ENCODE measurements at places on chromosomes 2 and 18.
A peak's percentile ranks its signal among the peaks of the same experiment; 100 is the strongest.

DNA sequence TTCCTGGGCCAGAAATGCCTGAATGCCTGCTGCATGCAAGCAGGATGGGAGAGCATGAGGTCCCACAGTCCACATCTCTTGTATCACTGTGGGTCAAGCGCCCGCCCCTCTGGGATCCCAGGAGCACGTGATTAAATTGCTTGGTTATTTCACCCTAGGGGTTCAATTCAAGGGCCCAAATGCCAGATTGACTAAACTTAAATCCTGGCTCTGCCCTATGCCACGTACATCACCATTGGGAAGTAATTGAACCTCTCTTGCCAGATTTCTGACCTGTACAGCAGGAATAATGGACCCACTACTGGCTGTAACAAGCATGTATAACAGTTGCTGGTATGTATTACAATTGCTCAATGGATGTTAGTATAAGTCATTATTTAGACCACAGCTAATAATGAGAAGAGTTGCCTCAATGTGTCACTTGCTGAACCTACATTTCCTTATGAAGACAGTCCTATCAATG lies 19.9 kb downstream of the FHL2 start:
- DNase-seq, result no peak

GRCh38 chr2:40550085-40550484 lies 98.2 kb upstream of the SLC8A1 start:
- no peak for DNase-seq

GRCh38 chr2:16167451-16167861 lies 227.1 kb downstream of the MYCN start:
- no peak for DNase-seq

DNA sequence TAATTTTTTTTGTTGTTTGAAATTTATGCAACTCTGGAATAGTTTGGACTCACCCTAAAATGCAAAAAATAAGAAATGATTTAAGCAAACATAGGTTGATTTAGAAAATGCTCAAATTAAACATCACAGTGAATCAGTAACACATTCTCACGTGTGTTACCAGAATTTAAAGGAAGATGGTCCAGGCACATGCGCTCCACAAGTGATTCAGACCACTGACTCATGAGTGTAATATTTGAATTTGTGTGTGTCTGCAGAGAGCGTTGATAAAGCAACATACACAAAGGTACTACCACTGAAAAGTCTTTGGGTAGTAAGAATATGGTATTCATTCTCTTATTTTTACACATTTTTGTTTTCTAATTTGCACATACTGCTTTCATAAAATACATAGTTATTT lies 7.9 kb downstream of the SS18 start:
- no peak for DNase-seq

DNA sequence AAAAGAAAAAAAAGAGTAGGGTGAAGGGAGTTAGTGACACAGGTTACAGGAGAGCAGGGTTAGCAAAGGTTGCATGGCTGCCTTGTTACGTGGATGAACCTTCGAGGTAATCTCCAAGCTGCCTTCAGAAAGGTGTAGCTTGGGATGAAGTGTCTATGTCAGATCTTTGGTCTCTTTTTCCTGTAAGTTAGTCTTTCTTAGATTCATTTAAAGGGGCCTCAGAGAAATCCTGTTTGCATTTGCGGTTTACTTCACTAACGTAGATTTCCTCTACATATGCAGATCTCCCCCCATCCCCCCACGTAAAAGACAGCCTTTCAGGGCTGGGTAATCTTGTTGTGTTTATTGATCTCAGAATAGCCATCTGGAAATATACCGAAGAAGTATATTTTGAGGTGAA lies 83.7 kb downstream of the MTA3 start:
- DNase-seq, result no peak

DNA sequence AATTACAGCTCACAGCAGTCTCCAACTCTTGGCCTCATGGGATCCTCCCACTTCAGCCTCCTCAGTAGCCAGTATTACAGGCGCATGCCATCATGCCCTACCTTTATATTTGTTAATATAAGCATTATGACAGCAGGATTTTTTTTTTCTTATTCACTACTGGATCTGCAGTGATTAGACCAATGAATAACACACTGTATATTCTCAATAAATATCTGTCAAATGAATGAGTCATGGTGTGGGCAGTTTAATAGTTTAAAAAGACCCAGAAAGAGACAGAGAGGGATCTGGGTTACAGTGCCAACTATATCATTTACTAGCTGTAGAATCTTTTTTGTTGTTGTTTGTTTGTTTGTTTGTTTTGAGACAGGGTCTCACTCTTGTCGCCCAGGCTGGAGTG lies 62.4 kb upstream of the LTBP1 start:
- DNase-seq, result no peak

DNA sequence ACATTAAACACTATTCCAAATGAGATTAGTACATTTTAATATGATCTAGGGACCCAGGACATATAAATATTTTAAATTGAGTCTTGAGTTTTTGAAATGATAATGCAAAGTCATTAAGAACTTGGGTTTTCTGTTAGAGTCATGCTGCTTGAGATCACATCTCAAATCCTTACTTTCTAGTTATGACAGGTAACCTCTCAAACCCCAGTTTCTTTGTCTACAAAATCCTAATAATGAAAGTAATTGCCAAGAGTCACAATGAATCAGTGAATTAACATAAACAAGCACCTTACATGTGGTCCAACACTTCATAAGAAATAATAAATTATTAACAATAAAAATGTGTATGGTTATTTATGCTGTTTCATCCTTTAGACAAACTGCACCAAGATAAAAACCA lies 607.6 kb downstream of the LRP1B start:
- no peak for DNase-seq

DNA sequence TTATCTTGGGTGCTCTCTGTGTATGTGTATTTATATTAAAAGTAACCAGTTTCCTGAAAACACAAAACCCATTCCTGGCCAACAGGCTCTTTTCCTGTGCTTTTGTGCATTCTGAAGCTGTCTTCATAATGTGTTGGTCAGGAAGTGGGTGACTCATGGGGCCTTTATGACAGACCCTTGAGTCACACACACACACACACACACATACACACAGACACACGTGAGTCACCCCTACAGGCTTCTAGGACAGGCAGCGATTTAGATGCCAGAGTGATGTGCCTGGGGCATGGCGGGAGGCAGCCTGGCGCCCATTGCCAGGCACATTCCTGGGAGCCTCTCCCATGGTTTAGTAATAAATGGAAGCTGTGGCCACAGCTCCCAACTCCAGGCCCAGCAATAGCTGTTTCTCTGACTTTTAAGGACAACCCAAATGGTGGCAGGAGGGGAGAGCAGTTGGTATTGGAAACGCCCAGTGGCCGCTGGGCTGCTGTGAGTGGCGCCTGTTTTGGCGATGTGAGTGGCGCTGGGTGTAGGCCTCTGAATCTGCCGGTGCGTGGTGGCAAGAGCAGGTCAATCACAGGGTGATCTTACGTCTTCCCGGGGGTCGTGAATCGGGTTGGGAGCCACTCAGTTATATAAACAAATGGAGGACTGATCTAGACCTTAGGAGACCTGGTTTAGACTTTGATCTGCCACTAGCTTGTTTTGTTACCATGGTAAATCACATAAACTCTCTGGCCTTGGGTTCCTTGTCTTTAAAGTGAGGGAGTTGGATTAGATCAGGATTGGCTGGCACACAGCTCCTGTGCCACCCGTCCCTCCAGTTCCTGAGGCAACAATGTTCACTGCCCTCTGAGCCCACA lies 150.7 kb upstream of the DLX2 start:
- DNase-seq, result peak; percentile 93

GRCh38 chr2:233064530-233065199 lies 4.5 kb downstream of the INPP5D start:
- DNase-seq, result no peak

- DNase-seq, result no peak
These were observed 14.5 kb upstream of the CPLX4 start for GRCh38 chr18:59332986-59333385.

DNA sequence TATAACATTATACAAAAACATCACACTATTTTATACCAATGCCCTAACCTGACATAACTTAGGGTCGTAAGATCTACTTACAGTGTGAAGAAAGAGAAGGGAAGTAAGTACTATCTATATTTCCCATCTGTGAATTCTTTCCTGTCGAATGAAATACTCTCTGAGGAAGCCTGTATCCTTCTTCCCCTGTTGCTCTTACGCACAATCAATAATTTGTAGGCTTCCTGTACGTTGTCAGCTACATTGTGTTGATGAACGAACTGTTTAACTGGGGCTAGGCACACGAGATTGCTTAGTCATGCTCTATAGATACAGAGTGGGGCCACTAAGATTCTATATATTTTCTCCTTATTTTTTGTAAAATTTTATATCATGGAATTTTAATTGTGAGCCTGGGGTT lies 1125.0 kb upstream of the CELF4 start:
- no peak for DNase-seq

- DNase-seq, result no peak
These were observed 95.5 kb upstream of the ATP8B1 start for GRCh38 chr18:57898506-57899124.

DNA sequence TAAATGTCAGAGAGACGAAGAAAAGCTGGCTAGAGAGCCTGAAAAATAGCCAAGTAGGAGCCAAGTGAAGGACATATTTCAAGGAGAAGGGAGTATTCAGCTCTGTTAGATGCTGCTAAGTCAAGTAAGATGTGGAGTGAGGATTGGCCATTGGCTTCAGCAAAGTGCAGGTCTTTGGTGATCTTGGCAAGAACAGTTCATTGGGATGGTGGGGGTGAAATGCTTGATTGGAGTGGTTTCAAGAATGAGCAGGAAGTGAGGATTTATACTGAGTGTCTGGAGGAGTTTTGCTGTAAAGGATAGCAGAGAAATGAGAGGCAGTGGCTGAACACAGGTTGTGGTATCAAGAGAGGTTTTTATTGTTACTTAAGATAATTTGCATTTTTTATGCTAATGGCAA lies 139.7 kb downstream of the PRPF40A start:
- no peak for DNase-seq

DNA sequence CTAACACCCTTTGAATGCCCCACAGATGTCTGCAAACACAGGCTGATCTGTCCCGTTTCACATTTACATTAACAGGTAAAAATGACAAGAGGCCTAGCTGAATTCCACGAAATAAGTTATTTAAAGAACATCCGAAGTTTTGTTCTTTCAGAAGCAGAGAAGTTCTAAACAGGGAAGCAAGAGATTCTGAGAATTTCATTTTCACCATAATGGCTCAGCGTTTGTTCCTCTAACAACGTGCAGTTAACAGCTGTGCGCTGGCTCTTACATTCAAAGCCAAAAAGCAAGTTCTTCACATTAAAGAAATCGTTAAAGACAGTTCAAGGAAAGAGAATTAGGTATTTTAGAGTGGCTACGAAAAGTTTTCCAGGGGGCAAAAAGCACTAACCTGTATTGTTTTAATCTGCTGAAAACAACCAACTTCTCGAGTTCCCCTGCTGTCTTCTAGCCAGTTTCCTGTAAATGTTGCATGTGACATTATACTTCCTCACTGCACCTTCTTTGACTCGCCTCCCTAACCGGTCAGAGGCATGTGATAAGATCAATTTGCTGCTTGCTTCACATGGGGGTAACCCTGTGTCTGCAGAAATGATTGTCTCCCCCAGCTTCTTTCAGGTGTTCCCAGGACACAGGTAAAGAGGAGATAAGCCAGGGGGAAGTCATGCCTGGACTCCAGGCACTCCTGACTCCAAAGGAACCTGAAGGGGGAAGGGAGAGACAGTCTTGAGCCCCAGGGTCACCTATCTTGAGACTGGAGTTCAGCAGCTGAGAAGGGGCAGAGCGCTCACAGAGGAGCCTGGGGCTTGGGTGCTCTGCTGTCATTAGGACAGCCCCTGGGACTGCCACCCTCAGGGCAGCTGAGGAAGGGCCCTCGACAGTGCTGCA lies 36.8 kb upstream of the WIPF1 start:
- DNase-seq, result peak; percentile 78

DNA sequence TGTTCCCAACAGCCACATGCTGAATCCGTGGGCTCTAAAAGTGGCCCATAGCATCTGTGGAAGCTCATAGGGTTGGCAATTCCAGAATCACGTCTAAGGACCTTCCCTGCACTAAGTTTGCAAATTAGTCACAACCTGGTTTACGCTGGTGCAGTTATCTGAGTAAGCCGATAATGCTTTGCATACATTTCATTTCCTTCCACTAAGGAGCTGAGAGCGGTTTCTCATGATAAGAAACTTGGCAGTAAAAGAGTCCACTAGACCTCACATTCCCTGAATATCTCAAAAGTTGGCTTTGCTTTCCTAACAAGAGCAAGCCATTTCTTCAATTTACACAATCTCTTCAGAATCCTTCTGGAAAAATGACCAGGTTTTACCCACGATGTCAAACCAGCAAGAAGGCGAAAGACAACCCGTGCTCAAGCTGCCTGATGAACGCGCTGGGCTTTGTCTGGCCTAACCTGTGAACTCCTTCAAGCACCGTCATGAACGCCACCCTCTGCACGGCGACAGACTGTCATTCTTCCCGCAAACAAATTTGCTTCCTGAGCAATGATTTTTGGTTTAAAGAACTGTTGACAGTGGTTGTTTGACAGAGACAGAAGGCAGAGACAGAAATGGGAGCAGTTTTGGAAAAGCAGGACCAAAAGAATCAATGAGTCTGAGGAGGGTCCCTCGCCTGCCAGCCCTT lies 73.0 kb upstream of the COPS8 start:
- DNase-seq, result no peak

DNA sequence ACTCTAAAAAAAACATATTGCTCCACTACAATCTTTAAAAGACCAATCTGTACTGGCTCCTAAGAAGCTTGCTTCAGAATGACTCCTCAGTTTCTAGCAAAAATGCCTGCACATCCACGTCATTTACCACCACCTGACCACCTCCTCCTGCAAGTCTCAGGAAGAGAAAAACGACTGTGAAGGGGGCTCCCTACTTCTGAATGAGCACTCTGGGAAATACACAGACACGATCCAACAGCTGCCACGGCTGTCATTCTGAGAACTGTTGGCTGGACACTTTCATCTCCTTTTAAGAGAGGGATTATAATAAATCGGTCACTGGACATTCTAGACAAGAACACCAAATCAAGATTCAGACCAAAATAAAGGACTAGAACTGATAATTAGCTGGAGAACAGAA lies 21.5 kb downstream of the EPG5 start:
- no peak for DNase-seq

DNA sequence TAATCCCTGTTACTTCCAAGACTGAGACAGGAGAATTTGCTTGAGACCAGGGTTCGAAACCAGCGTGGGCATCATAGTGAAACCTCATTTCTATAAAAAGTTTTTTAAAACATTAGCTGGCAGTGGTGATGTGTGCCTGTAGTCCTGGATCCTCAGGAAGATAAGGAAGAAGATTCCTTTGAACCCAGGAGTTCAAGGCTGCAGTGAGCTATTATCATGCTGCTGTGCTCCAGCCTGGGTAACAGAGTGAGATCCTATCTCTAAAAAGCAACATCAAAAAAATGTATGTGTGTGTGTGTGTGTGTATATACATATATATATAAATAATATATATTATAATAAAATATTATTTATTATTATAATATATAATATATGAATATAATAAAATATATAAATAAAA lies 1417.6 kb upstream of the CDH2 start:
- DNase-seq, result no peak

Data from inflammatory macrophage treated with lipopolysaccharide for 4 hours (primary cell).